ENCODE measurements at places on chromosomes 2 and 18. TPM values are rescaled to one million over a fixed set of nuclear protein-coding genes. Genes with fewer than 3 reads are reported as not detected.
A peak's percentile ranks its signal among the peaks of the same experiment; 100 is the strongest.

DNA sequence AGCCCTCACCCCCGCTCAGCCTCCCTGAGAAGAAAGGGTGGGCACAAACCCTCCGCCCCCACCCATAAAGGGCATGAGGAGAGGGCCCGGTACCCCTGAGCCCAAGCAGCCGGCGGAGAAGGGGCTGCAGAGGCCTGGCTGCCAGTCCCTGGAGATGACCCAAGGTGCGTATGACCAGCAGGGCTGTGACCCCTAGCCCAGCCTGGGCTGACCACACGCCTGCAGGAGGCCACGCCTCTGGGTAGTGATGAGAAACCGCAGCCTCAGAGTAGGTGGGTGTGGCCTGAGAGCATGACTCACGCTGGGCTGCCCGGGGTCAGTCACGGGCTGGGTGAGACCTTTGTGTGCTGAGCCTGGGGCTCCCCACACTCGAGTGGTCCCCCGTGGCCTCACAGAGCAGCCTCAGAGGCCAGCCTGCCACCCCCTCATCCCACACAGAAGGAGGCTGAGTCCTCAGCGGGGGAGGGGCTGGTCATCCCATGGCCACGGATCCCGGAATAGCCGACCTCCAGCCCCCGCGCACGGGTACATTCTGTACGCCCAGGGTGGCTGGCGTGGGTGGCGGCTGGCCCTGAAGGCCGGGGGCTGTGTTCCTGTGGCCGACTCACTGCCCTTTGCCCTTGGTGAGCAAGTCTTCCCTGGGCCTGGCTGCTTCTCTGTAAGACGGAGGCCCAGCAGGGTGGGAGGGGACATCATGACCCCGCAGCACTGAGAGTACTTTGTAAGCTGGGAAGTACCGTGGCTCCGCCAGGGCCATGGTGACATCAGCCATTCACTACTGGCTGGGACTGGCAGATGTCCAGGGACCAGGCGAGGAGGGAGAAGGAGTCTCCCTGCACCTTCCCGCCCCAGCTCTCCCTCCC is 110.8 kb upstream of the OTOS start:
- H3K27me3 ChIP-seq = no peaks in the 10 kb centered on the region
- H3K4me1 ChIP-seq = peaks cover 40% of the 10 kb centered on the region
- peak overlapping the region; percentile 88 for H3K27ac ChIP-seq
- no peaks in the 10 kb centered on the region for H3K36me3 ChIP-seq
- peak; percentile 88 for DNase-seq
- H3K4me3 ChIP-seq = no peak overlapping the region

DNA sequence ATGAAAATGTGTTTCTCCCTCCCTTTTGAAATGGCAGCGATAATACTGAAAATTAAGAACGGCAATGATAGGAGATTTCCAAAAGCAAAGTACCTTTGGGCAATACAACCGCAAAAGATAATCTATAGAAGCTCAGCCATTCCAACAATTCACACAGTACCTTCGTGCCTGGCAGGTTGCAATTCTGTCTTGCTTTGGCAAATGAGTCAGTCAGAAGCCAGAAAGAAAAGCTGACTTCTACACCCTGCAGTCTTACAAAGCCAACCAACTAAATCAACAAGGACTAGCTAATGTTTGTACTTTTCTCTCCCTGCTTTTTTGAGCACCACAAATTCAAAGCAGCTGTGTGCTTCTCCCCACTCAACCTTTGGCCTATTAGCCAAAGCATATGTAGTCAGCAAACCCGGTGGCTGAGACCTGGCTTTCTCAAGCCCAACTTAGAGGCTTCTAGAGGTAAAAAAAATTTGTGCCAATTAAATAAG is 25.7 kb upstream of the ID2 start:
- peaks cover 3% of the 10 kb centered on the region for H3K4me1 ChIP-seq
- no peaks in the 10 kb centered on the region for H3K27me3 ChIP-seq
- H3K27ac ChIP-seq = no peak overlapping the region
- H3K4me3 ChIP-seq = no peak overlapping the region
- no peaks in the 10 kb centered on the region for H3K36me3 ChIP-seq

The EVA1A gene
- total RNA-seq = 51.3 TPM

The GPR39 gene
- total RNA-seq = 12.4 TPM

The TUBB8B gene
- total RNA-seq = not detected

The LYG2 gene
- total RNA-seq = not detected

Data from lung (tissue), 17 donors.